Activated CD4-positive, alpha-beta T cell treated with anti-CD3 and anti-CD28 coated beads for 24 hours (primary cell): ENCODE measurements at places on chromosomes 5 and 9.

DNA sequence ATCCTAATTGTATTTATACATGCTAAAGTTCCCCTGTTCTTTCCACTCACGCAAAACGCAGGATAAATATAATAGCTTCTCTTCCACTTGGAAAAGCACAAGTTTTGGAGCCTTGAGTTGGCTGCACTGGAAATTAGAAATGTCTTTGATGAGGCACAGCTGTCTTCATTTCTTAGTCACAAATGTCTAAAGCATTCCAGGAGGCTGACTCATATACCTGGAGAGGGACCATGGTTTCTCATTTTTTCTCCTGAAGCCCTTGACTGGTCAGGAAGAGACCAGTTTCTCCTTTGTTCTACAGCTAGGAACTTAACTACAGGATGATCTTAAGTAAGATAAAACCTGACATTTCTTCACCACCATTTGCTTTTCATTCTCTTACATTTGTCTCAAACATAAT, 16.2 kb downstream of the MTX3 start:
- DNase-seq = no peak

GRCh38 chr5:137872466-137872865, 4.8 kb downstream of the MYOT start:
- no peak for DNase-seq

GRCh38 chr9:116639251-116639741, 47.8 kb upstream of the TRIM32 start:
- DNase-seq = no peak

DNA sequence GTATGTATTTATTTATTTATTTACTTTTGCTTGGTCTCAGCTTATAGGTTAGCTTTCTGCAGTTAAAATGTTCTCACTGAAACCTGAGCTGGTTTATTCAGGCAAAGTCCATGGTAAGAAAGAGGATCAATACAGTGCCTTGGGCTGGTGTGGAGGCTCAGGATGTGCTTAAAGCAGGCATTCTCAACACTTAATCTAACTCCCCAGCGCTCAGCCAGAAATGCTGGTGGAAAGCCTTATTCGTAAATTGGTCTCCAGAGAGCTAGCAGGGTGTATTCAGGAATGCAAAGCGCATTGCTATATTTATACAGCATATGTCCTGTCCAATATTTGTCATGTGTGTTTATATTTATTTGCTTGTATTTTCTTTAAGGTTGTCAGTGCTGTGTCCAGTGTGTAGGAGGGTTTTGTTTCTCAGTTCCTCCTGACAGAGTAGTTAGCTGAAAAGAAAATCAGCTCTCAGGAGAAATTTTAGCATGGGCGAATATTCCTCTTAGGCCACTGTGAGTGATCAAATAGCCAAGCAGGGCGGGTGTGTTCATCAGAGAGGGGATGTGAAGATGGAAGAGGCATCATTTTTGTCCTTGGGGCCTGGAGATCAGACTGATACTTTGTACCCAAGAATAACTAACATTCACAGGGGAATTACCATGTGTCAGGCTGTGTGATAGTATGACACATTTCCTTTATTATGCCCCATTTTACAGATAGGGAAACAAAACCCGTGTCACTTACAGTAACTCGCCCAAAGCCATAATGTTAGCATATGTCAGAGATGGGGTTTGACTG, 65.8 kb downstream of the DOCK2 start:
- no peak for DNase-seq

DNA sequence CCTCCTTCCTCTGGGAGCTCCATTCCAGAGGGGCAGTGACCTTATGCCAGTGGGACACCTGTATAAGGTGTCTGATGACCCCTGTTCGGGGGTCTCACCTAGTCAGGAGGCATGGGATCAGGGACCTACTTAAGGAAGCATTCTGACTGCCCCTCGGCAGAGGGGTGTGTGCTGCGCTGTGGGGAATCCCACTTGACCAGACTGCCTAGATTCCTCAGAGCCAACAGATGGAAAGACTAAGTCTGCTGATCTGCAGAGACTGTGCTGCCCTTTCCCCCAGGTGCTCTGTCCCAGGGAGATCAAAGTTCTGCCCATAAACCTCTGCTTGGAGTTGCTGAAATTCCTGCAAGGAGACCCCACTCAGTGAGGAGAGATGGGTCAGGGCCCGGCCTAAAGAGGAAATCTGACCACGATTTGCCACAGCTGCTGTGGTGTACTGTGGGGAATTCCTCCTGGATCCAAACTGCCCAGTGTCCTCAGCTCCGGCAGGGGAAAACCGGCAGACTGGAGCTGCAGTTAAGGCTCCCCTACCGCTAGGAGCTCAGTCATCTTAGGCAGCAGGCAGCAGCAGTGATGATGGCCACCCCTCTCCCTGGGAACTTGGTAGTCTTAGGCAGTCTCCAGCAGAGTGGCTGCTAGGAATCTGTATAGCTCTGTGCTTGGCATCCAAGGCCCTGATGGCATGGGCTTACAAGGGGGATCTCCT, 34.8 kb upstream of the FAM120A start:
- no peak for DNase-seq

GRCh38 chr9:90665072-90665471, 22.4 kb upstream of the DIRAS2 start:
- no peak for DNase-seq

GRCh38 chr9:124940521-124940893, 376 bp downstream of the GOLGA1 start:
- no peak for DNase-seq

DNA sequence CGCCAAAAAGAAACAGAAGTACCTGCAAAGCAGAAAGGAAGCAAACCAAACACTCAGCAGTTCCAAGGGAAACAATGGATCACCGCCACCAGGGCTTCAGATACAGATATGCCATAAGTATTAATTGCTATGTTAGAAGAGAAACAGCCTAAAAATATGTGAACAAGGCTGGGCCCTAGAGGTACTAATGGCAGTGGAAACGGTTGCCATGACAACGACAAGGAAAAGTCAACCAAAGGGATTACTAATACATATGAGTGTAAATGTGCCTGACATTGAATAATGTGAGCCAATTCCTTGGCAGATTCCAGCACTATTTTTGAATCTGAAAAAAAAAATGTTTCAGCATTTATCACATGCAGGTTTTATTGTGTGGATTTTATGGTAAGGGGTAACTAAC, 75.0 kb downstream of the CAVIN4 start:
- no peak for DNase-seq

DNA sequence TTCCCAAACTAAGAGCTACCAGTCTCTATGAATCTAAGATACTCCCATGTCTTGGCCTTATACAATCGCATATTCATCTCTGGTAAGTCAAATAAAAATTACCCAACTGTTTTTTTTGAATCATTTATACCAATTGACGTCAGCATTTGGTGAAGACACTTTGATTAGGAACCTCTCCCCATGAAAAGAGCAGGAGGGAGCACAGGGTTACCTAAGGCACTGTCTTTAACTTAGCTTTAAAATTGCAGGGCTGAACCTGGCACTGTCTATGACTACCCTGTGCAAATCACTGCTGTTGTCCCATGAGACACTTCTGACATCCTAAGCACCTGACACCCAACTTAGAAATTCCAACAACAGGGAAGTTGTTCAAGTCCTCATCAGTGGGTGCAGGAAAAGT, 586.4 kb downstream of the MAT2B start:
- DNase-seq = no peak

GRCh38 chr5:116009806-116010205, 22.5 kb upstream of the ARL14EPL start:
- DNase-seq = no peak

DNA sequence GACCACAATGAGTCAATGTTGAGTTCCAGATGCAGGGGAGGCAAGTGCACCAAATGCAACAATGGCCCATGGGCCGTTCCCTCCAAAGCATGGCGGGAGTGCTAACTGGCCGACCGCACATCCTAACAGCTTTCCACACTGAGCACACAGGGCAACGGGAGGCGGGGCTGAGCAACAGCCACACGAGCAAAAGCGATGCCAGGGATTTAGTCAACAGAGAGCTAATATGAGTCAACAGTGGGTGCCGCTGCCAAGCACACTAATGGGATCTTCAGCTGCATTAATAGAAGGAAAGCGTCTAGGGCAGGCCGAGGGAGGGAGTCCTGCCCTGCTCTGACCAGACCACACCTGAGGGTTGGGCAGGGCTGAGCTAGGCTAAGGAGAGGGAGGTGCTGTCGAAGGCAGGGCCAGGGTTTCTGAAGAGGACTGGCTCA, 4.6 kb downstream of the EPB41L4B start:
- DNase-seq = no peak

- no peak for DNase-seq
Observed at GRCh38 chr9:128208946-128209669, 5.9 kb downstream of the DNM1 start.

DNA sequence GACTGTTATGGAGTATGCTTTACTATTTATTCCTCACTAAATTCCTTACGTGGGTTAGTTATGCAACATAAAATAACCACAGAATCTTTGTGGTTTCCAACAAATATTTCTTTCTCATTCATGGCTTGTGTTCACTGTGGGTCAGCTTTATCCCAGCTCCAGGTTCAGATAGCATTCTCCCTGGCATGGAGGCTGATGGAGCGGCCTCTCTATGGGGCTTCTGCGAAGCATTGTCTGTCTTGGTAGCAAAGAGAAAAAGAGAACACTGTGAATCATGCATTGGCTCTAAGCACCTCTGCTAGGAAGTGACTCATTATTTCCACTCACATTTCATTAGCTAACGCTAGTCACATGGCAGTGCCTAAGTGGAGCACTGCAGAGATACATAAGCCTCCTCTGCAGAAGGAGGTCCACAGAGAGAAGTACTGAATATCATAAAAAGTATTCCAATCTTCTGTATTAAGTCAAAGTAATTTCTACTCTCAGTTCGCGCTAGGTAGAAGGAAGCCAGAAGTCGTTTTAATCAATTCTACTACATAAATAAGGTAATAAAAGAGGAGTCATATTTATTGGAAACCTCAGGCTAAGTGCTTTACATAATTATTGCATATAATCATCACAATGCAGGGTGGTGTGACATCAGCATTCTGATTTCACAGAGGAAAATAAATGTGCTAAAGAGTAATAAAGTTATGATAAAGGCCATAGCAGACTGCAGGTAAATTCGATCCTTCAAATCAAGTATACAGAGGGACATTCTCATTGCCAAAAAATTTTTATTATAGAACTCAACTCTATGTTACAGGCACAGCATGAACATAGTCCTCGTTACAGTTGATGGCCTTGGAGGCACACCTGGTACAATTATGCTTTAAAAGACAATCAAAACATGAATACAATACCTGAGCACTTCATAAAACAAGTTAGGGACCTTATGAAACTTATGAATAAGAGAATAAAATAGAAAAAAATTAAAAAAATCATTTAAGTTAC, 531.1 kb downstream of the CETN3 start:
- DNase-seq = no peak

GRCh38 chr5:56279979-56280378, 46.8 kb upstream of the ANKRD55 start:
- DNase-seq = no peak

DNA sequence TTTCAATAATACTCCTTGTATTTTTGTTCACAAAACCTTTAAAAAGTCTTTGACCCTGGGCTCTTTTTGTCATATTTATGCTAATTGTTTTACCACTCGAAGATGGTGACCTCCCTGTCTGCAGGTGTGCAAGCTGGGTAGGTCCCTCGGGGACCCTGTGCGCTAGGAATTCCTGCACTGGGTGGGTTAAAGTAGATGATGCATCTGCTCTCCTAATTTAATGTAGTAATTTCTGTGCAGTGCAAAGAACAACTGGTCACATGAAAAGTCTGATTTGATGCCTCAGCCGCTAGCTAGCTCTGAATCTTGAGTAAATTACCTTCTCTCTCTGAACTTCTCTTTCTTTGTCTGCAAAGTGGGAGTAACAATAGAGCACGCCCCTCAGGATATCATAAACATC, 139.1 kb upstream of the OTULINL start:
- no peak for DNase-seq

- DNase-seq = no peak
Observed at GRCh38 chr5:123421773-123422172, 1.4 kb downstream of the CEP120 start.

GRCh38 chr9:89505911-89506310, 8.0 kb upstream of the SEMA4D start:
- DNase-seq = no peak

DNA sequence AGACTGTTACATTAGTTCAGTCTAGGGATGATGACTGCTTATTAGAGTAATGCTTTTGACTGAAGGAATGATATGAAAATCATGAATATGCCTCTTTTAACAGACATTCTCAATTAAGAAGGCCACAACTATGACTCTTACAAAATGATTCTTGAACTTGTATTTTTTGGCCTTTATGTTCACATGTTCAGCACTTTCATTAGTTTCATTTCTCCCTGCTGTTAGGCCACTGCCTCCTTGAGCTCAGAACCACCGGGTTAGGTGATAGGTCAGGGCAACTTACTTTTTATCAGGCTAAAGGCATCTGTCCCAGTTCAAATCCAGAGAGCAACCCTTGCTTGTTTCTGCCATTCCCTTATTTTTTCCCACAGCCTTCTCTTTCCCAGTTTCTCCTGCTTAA, 235.2 kb upstream of the ELL2 start:
- no peak for DNase-seq

- DNase-seq = no peak
Observed at GRCh38 chr9:37005517-37006140, 28.4 kb downstream of the PAX5 start.

GRCh38 chr9:90916147-90916734, 114.6 kb downstream of the SYK start:
- no peak for DNase-seq

GRCh38 chr5:78576376-78576775, 72.2 kb downstream of the LHFPL2 start:
- DNase-seq = no peak

DNA sequence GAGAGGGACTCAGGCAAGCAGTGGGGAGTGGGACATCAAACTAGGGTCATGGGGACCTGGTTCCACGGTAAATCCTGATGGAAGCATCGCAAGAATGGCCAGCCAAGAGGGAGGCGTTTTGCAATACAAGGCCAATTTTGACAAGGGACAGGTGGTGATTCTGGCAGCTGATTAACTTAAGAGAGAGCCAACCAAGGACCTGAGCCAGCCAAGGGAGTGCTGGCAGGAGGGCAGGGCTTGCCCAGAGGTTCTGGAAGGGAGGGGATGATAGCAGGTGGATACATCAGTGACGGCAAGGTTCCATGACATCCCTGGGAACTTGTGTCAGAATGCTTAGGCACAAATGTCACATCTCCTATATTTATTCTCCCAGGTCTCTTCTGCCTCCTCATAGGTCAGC, 32.8 kb upstream of the PUM3 start:
- DNase-seq = no peak

DNA sequence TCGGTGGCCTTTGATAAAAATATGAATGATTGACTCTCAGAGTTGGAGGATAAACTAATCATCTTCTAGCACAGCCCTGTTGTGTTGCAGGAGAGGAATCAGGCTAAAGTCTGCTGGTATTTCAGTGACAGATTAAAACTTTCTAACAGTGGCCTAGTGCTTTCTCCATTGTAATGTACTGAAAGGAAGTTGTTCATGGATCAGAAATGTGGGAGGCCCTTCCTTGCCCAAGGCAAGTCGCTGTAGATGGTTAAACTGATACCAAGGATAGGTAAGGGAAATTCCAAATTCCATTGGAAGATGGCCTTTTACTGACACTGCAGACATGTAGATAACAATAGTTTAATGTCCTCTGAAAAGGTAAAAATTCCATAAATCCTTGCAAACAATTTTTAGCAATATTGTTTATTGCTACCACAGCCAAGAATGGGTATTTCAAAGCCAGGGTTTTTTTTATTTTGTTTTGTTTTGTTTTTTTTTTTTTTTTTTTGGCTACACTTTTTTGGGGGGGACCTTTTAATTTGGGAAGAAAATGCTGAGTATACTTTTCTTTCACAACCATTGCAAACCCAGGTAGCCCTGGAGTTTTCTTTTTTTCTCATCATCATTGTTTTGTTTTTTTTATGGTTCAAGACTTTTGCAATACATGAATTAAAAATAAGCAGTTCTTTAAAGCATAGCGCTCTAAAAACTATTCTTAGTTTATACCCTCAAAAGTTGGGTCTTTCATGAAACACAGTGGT, 35.5 kb downstream of the WDR36 start:
- DNase-seq = no peak
